Amniotic stem cell (primary cell): ENCODE measurements at places on chromosomes 7 and 10.

- no peak for DNase-seq
Observed at GRCh38 chr10:117807441-117807840, 239.3 kb downstream of the RAB11FIP2 start.

- DNase-seq = no peak
Observed at GRCh38 chr10:5292196-5292735, 72.5 kb upstream of the UCN3 start.

GRCh38 chr7:12820777-12821176 lies 133.3 kb downstream of the ARL4A start:
- DNase-seq = no peak

- no peak for DNase-seq
Observed at GRCh38 chr7:98866765-98867164, 3.0 kb downstream of the TMEM130 start.

DNA sequence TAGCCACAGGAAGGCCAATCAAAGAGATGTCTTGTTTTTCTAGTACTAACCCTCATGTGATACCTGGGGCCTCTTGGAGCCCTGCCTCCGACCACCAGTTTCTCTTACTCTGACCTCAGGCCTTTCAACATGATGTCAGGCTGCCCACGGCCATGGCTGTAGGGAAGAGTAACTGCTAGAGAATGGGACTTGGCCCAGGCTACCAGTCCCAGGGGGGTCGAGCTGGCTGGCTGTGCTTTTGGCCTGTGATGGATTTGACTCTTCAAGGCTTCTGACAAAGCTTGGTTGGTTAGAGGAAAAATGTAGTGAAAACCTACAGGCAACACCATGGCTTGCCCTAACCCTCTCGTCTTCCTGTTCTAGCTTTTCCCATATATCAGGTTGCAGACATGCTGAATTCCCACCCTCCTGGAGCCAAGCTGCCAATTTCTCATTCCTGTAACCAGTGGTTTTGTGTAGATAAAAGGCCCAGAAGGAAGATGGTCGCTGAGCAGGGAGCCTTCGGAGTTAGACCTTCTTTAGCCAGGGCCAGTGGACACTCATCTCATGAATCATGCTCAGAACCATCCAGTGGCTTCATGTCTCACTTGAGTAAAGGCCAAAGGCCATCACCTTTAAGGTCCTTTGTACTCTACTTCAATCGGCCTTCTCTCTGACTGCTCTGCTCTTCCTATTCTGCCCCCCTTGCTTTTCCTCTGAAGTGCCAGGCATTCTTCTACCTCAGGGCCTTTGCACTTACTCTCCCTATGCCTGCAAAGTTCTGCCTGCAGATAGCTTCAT lies 19.7 kb downstream of the SUFU start:
- no peak for DNase-seq

- no peak for DNase-seq
Observed at GRCh38 chr10:78594559-78595268, 474.1 kb upstream of the ZMIZ1 start.

GRCh38 chr10:66836057-66836456 lies 89.8 kb upstream of the LRRTM3 start:
- DNase-seq = peak; percentile 35

DNA sequence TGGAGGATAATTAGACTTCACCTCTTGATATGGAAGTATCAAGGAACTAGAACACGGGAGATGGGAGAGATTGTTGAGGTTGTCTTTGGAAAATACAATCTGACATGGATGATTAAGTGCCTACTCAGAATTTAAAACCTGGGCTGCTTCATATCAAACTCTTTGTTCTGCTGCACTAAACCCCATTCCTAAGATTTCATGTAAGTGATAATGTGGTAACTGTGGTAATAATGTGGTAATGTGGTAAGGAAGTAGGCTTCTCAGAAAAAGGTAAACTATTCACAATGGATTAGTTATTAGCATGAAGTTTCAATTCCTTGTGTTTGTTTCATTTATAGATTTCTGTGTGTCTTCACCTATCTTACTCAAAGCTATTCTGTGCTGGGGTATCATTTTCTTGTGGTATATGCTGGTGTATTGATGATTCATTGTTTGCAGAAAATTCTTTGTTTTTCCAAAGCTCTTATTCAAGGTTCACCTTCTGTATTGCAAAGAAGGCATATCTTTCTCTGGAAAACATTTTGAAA lies 129.9 kb upstream of the TAC1 start:
- no peak for DNase-seq

- DNase-seq = no peak
Observed at GRCh38 chr7:35025369-35025870, 11.9 kb downstream of the DPY19L1 start.

- DNase-seq = no peak
Observed at GRCh38 chr7:6482307-6482706, 34.6 kb upstream of the DAGLB start.

DNA sequence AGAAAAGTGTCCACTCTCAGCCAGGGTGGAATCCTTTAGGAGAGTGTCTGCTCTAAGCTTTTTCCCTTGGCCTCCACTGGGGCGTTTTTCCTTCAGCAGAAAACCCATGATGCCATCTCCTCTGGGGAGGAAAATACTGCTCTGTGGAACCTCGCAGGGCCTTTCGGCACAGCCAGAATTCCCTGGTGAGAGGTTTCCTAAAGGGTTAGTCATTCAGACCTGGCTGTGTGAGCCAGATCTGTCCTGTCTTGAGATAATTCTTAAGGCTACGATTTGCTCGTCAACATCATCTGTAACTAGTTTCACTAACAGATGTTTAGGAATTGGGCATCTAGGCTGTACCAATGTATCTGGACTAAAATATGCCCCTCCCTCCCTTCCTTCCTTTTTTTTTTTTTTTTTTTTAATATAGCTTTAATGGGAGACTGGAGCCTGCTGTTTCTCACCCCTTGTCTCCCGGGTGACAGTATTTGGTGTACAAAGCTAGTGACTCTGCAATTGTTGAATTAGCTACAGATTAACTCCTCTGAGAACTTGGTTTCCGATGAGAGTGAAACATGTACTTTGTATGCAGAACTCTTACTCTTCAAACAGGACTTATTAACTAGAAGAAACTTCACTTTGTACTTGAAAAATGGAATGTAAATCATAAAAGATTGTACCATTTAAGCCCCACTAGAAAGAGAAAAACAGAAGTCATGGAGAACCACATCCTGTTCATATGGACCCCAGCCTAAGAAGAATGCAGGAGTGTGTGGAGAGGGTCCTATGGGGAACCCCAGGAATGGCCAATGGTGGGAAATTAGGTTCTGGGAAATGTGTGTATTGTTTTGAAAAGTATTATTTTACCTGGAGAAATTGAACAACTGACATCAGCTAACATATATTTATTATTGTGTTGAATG lies 230.9 kb downstream of the CAMK1D start:
- no peak for DNase-seq

DNA sequence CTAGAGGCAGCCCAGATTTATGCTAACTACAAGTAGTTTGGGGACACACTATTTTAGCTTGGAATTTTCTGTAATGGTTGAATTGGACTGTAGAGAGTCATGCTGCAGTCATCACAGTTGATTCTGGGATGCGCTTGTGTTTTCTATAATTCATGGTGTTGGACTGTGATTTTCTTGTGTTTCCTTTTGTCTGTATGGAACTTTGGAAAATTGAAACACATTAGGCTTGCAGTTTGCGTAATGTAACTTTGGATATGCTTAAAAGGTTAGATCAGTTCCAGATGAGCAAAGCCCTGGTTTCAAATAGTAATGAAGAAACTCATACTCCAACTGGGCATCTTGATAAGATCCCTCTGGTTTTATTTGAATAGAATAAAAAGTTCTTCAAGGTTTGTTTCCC lies 502.2 kb downstream of the ARL4A start:
- no peak for DNase-seq

DNA sequence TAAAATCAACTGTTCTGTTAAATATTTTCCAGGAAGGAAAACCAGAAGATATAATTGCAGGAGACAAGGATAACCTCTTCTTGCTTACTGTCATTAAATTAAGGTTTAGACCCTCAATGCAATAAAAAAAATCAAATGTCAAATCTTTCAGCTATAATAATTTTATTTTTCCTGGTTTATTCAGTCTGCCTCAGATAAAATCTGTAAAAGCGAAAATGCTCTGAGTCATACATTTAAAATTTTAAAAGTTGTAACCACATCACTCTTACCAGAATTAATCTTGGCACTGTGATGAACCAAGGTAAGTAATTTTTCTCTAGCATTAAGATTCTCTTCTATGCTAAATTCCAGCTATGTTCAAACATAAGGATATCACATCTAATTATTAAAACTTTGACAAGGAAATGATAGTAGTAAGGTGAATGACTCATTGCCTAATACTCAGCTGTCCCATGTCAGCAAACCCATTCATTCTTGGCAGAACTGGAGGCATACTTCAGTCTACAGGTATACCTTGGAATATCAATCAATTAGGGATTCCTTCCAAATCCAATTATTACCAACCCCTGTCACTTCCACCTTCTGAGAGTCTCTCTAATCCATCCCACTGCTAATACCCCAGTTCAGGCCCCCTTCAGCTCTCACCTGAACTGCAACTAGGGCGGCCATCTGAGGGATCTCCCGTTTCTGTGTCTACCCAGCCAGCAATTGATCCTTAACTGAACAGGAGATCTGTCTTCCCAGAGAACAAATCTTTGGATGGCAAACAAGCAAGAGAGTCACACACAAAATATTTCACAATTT lies 434.1 kb downstream of the GRM8 start:
- no peak for DNase-seq

DNA sequence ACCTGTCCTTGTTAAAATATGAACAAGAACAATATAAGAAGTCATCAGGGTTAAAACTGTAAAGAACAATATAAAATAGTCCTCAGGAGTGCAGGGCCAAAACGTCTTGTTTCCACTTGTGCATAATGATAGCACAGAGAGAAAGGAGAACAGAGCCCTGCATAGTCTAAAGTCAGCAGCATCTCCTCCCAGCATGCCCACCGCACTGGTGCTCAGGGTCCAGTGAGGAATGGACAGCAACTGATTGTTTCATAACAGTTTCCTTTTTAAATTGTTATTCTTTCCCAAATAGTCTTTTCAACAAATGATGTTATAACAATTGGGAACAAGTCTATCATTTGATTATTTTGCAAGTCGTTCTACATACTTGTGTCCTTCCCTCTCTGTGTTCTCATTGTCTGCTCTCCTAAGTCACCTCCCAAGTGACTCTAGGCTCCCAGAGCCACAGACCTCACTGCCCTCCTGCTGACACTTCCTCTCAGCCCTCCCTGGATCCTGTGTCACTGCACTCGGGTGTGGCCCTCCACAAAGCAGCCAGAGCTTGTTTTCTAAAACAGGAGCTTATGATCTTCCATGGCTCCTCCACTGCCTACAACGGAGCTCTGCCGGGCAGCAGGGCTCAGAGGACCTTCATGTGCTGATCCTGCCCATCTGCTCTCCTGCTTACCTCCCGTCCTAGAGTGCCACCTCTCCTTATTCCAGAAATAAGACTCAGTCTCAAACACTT lies 27.6 kb downstream of the COBL start:
- no peak for DNase-seq

GRCh38 chr7:26165950-26166683 lies 14.1 kb downstream of the NFE2L3 start:
- no peak for DNase-seq

DNA sequence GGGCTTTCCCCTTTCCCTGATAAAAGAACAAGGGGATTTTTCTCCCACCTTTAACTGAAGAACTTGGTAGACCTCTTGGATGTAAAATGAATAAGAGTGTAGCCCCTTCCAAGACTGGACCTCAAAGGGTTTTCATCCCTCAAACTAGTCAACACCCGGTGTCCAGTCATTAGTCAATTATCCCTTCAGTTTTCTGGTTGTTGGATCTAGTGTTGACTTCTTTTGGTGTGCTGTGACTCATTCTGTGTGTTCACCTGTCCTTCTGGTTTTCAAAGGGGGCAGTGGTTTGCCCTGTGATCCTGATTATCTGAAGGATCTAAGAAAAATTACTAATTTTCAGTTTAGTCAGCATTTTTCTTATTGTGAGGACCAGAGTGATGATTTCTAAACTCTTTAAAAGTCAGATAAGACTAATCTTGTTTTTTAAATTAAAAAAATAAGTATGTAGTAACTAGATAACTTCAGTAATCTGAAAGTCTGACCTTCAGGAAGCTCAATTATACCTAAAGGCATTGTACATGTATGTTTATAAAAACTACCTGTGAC lies 583.5 kb downstream of the CNTNAP2 start:
- no peak for DNase-seq

- no peak for DNase-seq
Observed at GRCh38 chr7:17915796-17916195, 24.5 kb downstream of the SNX13 start.

DNA sequence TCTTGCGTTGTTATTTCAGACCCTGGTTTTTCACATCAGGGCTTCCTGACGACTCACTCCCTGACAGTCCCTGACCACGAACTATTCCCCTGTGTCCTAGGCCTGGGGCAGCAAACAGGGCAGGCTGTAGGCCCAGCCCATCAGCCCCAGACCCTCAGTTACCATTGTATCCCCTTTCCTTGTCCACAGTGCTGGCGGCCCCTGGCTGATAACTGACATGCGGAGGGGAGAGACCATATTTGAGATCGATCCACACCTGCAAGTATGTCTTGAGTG lies 50.5 kb upstream of the TRIM8 start:
- no peak for DNase-seq

- DNase-seq = no peak
Observed at GRCh38 chr7:762885-763284, 35.8 kb upstream of the PRKAR1B start.

GRCh38 chr10:125555267-125555666 lies 127.7 kb downstream of the TEX36 start:
- no peak for DNase-seq

DNA sequence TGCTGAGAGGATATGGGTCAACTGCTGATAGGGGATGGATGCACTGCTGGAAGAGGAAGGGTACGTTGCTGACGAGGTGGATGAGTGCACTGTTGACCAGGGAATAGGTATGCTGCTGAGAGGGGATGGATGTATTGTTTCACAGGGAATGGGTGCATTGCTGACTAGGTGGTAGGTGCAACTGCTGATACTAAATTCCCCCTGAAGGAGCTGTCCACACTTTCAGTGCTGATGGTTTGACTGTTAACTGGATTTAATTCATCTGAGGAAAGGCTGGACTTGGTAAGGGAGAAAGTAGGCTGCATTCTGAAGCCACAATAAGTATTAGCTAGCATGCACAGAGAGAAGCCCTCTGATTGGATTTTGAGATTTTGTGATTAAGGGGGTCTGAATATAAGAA lies 1196.8 kb upstream of the PHF14 start:
- DNase-seq = no peak

- no peak for DNase-seq
Observed at GRCh38 chr10:126838316-126838715, 66.9 kb upstream of the DOCK1 start.

DNA sequence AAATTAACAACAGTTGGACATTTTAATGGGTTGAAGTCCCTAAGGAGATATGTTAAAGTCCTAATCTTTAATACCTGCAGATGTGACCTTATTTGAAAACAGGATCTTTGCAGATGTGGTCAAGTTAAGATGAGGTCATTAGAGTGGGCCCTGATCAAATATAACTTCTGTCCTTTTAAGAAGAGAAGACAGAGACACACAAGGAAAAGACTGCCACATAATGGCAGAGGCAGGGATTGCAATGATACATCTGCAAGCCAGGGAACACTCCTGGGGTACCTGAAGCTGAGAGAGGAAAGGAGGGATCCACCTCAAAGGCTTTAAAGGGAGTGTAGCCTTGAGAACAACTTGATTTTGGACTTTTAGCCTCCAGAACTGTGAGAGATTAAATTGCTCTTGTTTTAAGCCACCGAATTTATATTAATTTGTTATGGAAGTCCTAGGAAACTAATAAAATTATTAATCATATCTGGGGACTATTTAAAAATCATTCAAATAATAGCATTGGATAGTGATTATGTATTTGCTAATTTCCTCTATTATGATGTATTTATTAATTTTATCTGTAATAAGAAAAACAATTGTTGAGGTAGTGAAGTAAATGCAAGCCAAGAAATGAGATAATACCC lies 700.0 kb upstream of the PCDH15 start:
- DNase-seq = no peak
